Stimulated activated CD4-positive, alpha-beta T cell treated with anti-CD3 and anti-CD28 coated beads, TNF-alpha, amount 100 ng/mL, for 4 hours (primary cell): ENCODE measurements at places on chromosomes 16 and 17.

DNA sequence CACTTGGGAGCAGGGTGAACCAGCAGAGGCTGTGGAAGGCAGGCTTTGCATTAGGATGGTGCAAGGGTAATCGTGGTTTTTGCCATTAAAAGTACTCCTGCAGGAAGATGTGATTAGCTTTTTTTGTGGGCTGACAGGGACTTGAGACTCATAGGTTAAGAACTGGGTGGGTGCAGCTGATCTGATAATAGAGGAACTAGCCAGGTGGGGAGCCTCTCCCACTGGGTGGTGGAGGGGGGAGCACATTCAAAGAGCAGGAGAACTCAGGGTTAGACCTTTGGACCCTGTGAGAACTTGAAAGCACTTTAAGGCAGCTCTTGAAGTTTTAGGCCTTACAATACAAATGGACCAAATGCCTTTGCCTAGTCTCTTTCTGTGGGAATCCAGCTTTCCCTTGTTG is 32.4 kb downstream of the CCL4 start:
- no peak for DNase-seq

GRCh38 chr17:2028737-2029136 is 1.2 kb upstream of the DPH1 start:
- DNase-seq: no peak

DNA sequence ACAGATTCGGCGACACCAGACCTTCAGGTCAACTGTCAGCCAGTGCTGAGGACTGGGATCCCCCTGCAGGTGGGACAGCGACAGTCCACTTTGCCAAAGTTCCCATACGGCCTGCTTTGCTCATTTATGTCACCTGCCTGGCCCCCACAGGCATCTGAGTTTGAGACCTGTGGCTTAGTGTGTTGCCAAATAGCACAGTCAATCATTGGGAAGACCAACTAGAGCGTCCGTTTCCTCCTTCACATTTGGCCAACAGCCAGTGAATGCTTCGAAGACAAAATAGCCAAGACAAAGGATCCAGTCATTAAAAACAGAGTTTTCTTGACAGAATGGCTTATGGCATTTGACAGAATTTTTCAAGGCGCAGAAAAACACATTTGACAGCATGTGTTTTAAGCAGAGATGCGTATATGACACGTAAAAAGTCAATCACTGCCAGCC is 113.8 kb downstream of the ABCC12 start:
- no peak for DNase-seq

GRCh38 chr17:17324616-17325015 is 21.4 kb downstream of the NT5M start:
- DNase-seq: no peak

DNA sequence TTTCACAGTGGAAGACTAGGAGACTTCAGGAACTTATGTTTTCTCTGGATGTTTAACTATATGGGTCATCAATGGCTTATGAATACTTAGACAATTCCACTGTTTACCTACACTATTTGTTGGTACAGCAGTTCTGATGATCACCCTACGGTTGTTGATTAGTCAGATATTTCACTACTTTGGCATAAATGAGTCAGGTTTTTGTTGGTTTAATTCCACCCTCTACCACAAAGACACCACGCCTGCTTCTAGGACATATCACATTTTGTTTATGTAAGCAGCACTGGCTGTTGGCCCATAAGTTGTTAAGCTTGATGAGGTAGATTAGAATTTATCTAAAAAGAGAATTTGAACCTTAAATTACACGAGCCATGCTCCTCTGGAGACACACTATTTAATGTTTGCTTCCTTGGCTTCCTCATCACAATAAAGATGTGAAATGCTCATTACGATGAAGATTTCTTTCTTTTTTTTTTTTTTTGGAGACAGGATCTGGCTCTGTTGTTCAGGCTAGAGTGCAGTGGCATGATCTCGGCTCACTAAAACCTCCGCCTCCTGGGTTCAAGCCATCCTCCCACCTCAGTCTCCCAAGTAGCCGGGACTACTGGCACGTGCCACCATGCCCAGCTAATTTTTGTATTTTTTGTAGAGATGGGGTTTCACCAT is 4.3 kb downstream of the GDE1 start:
- DNase-seq: no peak

DNA sequence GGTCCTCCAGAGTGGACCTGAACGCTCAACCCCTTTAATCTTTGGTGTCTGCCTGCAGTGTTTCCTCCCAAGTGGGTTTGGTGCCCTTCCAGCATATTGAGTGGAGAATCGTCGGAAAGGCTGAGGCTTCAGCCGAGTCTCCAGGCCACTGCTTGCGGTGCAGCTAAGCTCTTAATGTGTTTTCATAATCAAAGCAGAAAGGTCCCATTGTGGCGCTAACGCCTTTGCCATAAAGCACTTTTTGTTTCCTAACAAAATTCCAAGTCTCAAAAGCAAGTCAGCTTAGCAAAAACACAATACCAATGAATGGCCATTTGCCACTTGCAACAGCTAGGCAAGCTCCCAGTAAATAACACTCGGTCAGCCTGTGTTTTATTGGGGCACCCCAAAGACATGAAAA is 57.6 kb downstream of the KSR1 start:
- DNase-seq: no peak

GRCh38 chr16:15827709-15828343 is 29.0 kb downstream of the MYH11 start:
- DNase-seq: no peak

DNA sequence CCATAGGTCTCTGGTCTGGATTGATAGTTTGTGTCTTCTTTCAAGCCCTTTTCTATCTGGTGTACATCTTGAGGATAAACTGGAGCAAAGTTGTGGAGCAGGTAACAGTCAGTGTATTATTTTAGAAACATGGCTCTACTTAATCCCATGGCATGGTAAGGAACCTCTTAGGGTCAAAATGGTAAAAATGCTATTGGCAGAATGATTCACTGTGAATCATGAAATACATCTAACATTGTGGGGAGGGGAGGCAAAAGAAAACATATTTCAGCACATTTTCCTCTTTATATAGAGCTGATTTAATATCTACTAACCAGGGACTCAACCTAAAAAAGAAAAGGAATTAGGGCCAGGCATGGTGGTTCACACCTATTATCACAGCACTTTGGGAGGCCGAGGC is 17.9 kb upstream of the ALDH3A2 start:
- DNase-seq: no peak

DNA sequence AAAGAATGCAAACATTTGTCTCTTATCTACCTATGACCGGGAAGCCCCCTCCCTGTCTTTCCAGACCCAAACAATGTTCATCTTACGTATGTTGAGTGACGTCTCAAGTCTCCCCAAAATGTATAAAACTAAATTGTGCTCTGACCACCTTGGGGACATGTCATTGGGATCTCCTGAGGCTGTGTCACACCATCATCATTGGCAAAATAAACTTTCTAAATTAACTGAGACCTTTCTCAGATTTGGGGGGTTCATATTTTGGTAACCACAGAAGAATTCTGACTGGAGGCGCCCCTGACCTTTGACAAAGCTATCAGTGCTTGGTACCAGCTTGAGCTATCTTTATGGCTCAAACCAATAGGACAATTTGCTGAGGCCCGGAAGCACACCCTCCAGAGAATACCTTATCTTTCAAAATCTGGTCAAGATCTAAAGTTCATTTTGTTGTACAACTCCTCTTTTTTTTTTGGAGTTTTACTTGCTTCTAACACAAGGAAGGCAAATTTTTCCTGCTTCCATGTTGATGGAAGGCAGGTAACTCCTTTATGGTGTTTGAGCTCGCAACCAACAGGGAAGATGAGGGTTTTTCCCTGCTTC is 2.5 kb upstream of the LDHD start:
- DNase-seq: no peak

GRCh38 chr16:58730724-58731370 is 3.3 kb downstream of the GOT2 start:
- DNase-seq: no peak

GRCh38 chr16:71402007-71402406 is 39.8 kb downstream of the TLE7 start:
- DNase-seq: no peak

DNA sequence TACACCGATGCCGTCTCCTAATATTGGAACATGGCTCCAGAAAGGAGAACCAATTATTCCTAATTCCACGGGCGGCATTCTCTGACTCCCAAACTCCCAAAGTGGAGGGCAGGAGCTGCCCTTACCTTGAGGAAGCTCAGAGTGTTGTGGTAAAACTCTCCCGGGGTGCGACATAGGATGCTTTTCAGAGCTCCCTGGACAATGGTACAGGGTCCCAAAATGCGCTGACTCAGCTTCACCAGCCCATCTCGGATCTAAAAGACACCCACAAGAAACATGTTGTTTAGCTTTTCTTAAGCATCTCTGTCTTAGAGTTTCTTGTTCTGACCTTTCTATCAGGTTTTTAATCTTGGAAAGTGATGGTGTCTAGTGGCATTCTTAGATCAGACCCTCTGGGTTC is 6.7 kb downstream of the TAT start:
- no peak for DNase-seq

DNA sequence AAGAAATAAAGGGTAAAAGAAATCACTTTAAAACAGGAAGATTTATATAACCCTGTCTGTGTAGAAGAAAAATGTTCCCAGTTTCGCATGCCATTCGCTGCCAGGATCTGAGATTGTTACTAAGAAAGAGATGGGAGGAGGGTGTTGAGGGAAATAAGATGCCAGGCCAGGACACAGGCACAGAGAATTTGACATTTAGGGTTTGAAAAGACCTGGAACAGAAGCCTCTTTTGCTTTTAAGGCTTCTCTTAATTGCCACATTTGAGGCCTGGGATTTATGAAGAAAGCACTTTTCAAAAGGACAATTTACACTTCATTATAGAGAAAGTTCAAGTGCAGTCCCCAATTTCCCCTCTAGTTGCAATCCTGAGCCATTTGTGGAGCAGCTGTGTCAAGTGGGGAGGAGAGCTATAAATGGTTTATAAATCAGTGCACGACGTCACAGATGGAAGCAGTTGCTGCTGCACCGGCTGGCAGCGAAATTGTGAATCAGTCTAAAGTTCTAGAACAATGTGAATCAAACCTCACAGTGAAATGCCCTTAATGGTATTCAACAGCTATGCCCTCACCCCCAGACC is 26.5 kb upstream of the C16orf87 start:
- DNase-seq: no peak

- DNase-seq: no peak
Measured at GRCh38 chr17:73914536-73915274, 270.5 kb upstream of the SDK2 start.

DNA sequence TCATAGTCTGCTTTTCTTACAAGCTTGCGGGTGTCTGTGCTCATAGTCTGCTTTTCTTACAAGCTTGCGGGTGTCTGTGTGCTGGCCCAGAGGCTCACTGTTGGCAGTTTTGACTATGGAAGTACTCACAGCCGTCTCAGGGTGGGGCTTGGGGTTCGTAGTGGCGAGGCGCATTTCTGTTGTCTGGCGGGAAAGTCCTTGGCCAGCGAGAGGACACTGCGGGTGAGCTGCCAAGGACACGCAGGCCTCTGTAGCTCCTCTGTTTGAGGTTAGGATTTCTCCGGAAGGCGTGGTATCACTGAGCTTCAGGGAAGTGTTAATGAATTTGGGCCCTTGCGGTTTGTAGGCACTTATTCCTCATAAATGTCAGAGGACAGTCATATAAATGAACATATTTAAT is 13.5 kb downstream of the TBCD start:
- DNase-seq: no peak

DNA sequence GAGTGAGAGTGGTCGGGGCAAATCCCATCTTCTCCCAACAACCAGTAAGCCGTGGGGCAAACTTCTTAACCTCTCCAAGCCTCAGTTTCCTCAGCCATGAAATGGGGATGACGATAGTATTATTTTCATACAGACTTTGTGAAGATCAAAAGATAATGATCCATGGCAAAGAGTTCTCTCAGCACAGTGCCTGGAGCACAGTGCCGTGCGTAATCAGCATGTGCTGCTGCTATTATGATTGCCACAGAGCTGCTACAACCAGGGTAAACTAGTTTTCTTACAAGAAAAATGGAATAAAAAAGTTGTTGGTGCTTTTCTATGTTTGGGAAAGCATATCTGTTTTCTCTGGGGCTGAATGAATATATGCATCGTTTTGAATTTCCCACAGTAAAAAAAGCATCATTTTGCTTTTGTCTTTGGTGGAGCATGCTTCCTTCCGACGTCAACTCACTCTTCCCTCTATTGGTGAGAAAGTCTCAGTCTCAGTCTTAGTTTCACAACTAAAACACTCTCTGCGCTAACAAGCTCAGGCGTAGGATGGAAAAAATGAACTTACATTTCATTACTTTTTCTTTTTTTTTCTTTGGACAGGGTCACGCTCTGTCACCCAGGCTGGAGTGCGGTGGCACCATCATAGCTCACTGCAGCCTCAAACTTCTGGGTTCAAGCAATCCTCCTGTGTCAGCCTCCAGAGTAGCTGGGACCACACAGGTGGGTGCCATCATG is 37.2 kb downstream of the CDK5R1 start:
- DNase-seq: no peak

- no peak for DNase-seq
Measured at GRCh38 chr16:56355786-56356275, 69.5 kb downstream of the AMFR start.

- DNase-seq: no peak
Measured at GRCh38 chr17:66632731-66633130, 202.2 kb upstream of the CACNG5 start.
